ENCODE measurements at places on chromosomes 5 and 9. TPM values are rescaled to one million over a fixed set of nuclear protein-coding genes. Genes with fewer than 3 reads are reported as not detected.
A peak's percentile ranks its signal among the peaks of the same experiment; 100 is the strongest.

GRCh38 chr5:163345216-163345615 is 92.2 kb upstream of the CCNG1 start:
- no peaks in the 10 kb centered on the region for H3K4me1 ChIP-seq
- no peaks in the 10 kb centered on the region for H3K27me3 ChIP-seq
- H3K36me3 ChIP-seq: no peaks in the 10 kb centered on the region
- H3K27ac ChIP-seq: no peak overlapping the region
- H3K4me3 ChIP-seq: no peak overlapping the region

GRCh38 chr5:88952344-88952743 is 69.4 kb upstream of the MEF2C start:
- H3K27me3 ChIP-seq: no peaks in the 10 kb centered on the region
- H3K4me3 ChIP-seq: peak overlapping the region; percentile 16
- peaks cover 60% of the 10 kb centered on the region for H3K4me1 ChIP-seq
- DNase-seq: no peak

Gene HAVCR1
- total RNA-seq: 6.9 TPM

Gene GAPT
- total RNA-seq: 0.14 TPM

Data from thoracic aorta (tissue), 2 donors.